ENCODE measurements at places on chromosomes 4 and X.

DNA sequence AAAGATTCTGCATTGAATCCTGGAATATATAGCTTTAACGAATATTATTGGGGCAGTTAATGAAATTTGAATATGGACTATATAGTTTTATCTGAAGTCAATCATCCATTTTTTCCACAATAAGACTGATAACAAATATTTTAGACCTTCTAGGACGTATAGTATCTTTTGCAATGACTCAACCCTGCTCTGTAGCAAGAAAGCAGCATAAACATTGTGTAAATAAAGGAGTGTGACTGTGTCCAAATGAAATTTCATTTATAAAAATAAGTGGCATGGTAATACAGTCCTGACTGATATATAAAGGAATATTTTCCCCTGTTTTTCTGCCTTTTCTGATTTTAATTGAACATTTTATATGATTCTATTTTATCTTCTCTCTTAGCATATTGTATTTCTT is 947.7 kb upstream of the SLIT2 start:
- DNase-seq, result no peak

DNA sequence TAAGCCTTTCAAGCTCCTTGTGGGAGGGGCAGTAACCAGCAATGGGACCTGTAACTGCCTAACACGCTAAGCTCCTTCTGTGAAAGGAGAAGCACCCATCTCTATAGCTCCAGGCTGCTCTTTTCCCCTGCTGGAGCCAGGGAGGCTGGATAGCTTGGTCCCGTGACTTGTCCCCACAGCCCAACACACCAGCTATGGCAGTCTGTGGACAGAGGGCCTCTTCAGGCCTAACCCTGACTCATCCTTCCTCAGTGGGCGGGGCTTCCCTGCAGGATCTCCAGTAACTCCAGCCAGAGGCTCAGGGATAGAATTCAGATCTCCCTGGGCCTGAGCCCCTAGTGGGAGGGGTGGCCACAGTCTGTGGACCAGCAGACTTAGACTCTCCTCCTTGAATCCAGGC is 1290.1 kb downstream of the PCDH7 start:
- no peak for DNase-seq

- no peak for DNase-seq
Measured at GRCh38 chrX:103404231-103405008, 28.1 kb downstream of the BEX3 start.

- DNase-seq, result no peak
Measured at GRCh38 chr4:10316851-10317250, 140.4 kb downstream of the ZNF518B start.

- no peak for DNase-seq
Measured at GRCh38 chrX:87160435-87161010, 357.1 kb upstream of the KLHL4 start.

- no peak for DNase-seq
Measured at GRCh38 chr4:176790398-176790797, 2.3 kb downstream of the VEGFC start.

DNA sequence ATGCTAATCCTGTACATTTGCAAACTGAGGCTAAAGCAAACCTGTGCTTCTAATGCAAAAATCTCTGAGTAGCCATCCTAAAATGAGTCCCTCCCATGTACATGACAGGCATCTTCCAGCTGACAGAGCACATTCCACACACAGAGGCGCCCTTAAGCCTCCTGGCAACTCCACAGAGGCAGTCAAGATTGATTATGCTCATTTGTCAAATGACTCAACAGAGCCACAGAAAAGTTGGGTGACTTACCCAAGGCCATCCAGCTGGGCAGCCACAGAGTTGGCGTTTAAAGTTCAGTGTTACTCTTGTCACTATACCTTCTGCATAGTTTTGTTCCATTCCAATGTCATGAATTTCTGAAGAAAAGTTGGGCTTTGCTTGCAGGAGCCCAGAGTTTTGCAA is 394.6 kb upstream of the FGF13 start:
- no peak for DNase-seq

DNA sequence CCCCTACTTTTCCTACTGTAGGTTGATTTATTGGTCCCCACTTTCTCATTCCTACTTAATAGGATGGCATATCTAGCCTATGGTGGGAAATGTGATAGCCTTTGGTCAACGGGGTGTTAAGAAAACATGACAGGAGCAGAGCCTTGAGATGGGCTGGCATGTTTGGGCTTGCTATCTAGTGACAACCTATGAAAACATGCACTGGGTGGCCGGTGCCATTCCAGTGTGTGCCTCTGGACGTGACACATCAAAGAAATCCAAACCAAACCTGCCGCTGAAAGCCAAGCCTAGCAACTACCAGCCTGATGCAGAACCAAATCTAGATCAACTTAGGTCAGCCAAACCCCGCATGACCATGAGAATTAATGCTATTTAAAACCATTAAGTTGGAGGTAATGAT is 317.6 kb downstream of the DMD start:
- no peak for DNase-seq

- DNase-seq, result no peak
Measured at GRCh38 chr4:19623866-19624265, 627.8 kb upstream of the SLIT2 start.
